ENCODE measurements at places on chromosomes 2 and 18.

GRCh38 chr2:85648619-85649018, 19.4 kb downstream of the SFTPB start:
- no peak for DNase-seq

GRCh38 chr2:156006721-156007618, 325.6 kb downstream of the NR4A2 start:
- no peak for DNase-seq

DNA sequence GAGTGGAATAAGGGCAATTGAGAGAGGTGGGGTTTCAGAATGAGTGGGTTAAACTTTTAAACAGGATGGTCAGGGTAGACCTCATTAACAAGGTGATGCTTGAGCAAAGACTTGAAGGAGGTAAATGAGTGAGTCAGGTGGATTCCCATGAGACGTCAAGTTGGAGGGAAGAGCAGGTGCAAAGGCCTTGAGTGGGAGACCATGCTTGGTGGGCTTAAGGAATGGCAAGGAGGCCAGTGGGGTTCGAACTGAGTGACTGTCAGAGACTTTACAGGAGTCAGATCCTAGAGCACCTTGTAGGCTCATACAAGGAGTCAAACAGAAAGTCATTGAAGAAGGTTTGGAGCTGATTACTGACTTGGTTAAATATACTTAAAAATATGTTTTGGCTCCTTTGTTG, 284.1 kb downstream of the CYRIA start:
- DNase-seq = no peak

GRCh38 chr18:57767259-57768050, 35.7 kb downstream of the ATP8B1 start:
- DNase-seq = no peak

DNA sequence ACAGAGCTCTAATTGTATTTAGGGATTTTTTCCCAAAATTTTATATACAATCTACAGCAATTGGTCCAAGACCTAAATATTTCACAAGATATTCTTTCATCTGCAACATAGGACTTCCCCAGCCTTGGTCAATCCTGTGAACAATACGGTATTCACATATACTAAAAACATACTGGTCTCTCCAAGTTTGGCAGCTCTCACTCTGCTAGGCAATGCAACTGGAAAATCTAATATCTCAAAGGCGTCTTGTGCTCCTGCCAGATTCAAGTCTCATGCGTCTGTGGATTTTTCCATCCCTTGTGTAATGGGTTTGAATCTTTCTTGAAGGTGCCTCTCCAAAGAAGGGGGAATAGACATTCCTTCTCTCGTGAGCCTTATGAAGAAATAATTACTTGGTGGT, 27.4 kb upstream of the MBOAT2 start:
- no peak for DNase-seq

DNA sequence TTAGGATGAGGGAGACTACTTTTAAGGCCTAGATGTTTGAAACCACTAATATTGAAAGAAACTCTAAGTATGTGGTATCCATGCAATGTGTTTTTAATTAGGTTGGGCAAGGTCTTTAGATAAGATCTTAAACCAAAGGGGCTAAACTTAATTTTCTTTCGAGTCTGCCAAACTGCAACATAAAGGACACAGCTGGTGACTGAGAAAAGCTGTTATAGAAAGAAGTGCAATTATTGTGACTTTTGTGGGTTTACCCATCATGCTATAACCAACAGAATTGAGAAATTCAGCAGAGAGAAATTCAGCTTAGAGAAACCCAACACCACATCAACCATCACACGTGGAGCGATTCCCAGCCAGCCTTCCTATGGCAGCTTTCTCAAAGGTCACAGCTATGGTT, 119.5 kb upstream of the LMAN1 start:
- no peak for DNase-seq

All from nephron progenitor cell (in vitro differentiated cells).